ENCODE measurements at places on chromosomes 2 and 18.
A peak's percentile ranks its signal among the peaks of the same experiment; 100 is the strongest.

DNA sequence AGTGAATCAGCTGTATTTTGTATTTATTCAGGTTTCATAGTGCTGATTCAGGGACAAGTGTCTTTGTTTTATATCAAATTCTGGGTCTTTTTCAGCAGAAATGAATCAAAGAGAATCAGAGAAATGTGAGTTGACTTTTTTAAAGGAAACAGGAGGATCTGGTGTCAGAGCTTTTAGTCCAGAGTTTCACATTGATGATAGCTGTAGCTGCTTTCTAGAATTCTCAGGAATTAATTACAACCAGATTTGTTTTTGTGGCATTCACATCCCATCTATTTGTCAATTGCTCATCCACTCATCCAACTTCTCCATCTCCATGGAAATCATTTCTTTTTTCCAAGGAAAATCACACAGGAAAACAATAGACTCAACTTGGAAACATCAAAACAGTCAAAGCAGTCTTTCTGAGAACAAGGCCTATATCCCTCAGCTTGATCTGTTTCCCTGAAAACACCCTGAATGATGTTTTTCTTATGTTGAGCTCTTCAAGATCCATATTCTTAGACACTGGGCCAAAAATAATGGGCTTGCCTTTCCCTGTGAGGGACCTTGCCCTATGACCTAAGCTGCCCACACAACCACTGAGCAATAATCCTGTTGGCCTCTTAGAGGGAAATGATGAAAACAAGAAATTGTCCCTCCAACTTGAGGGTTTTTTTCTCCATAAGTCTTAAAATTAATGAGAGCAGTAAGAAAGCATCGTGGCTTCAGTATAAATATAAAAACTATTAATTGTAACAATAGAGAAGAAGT, 249.5 kb upstream of the FN1 start:
- no peak for DNase-seq

- DNase-seq: peak; percentile 44
These were observed 157.9 kb downstream of the LRRC30 start for GRCh38 chr18:7388741-7389140.

DNA sequence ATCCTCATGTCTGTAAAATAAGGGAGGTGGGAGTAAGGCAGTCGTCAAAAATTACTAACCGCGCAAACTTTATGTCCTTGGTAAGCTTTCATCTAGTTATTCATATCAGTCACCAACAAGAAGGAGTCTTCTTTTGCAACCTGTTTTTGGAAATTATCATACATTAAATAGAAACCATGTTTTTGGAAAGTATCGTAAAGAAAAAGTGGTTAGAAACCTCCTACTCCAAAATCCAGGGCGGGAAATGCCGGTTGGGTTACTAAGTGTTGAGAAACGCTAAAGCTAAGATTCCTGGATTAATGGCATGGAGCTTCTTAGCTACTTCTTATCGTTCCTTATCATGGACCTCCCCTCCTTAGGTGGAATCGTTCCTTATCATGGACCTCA, 778 bp downstream of the BBS5 start:
- DNase-seq: no peak

DNA sequence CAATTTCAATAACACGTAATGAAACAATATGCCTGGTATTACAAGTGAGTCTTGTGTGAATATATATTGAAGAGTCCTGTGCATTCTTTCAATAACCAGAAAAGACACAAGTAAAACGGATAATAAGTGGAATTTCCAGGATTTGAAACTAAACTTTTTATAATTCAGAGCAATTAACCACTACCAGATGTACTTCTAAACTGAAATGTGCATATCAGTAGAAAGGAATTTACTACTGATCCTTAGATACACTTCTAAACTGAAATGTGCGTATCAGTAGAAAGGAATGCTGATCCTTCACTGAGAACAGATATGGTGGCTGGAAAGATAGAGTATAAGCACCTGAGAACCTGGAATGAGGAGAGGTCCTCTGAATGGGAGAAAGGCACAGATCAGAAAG, 470.9 kb upstream of the SPHKAP start:
- no peak for DNase-seq

GRCh38 chr2:85788603-85789002, 34.8 kb downstream of the ATOH8 start:
- no peak for DNase-seq

Data from SK-N-SH (cell line).